Fibroblast of skin of back (primary cell): ENCODE measurements at places on chromosomes 13 and 19.

DNA sequence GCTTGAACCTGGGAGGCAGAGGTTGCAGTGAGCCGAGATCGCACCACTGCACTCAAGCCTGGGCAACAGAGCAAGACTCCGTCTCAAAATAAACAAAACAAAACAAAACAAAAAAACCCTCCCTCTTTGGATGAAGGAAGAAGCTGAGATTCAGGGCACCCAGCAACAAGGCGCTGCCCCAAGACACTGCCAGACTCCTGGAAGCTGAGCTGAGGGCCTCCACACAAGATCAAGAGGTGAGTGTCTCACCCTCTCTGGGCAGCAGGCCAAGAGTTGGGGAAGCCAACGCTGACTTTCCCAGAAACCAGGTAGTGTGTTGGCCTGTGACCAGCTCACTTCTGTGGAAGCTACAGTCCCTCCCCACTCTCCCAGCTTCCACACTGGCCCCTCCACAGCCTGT, 3.7 kb upstream of the TYROBP start:
- no peak for DNase-seq

DNA sequence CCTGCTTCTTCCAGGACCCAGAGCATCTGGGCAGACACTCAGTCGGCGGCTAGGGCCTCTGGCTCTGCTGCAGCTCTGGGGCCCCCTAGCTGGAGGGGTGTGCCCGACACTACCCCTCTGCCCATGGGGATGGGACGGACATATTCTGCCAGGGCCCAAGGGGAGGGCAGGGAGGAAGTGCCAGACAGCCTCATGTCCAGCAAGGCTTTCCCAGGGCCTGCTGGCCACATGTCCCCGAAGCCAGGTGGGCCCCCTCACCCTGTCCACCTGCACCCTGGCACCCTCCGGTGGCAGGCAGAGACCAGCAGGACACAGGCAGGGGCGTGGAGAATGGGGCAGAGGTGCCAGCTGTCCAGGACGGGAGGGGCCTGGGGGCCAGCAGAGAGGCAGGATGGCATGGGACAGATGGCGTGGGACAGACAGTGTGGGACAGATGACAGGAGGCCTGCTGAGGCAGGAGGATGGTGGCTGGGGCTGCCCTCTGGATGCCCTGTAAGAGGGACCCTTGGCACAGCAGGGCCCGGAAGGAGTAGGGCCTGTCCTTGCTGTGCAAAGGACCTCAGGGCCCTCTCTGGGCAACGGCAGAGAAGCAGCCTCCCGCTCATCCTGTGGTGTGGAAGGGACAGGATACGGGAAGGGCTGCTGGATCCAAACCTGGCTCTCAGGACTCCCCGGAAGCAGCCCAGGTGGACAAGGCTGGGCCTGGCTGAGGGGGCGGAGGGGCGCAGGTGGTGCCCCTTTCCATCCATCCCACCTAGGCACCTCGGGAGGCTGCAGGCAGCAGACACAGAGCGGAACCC, 29.1 kb downstream of the CEBPG start:
- no peak for DNase-seq

- DNase-seq, result peak; percentile 33
These were observed 186.9 kb upstream of the UBL3 start for GRCh38 chr13:30037306-30037705.

DNA sequence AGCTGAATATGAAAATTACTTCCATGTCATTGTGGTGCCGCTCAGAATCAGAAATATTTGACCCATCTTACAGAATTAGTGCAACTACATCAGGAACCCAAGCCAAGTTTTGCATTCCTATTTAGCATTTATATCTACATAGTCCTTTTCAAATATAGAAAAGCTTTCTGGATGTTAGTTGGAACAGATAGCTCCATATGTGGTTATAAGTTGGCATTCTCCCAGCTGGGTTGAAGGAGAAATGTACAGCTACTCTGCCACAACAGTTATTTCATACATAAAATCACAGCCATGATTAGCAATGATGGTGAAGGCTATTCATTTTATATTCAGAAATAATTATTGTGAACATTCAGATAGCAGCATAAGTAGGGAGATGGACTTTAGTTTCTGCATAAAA, 28.2 kb downstream of the HPN start:
- DNase-seq, result peak; percentile 31

GRCh38 chr19:38851622-38852230, 1.9 kb upstream of the HNRNPL start:
- peak; percentile 92 for DNase-seq

DNA sequence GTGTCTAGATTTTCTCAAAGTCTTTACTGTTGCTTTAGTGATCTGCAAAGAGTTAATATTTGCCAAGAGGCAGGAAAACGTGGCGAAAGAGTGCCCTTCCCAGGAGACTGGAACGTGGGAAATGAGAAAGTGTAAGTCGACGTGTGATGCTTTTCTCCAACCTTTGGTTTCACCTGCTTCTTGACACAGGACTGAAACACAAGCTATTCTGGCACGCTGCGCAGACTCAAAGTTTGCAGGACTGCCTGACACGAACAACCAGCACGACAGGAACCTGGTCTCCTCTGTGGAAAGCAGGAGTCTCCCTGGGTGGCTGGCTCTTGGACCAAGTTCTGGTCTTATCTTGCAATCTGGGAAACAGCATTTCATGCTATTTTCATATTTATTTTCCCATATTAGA, 28.6 kb downstream of the RFXAP start:
- no peak for DNase-seq

GRCh38 chr13:107324416-107325204, 756.7 kb upstream of the ARGLU1 start:
- DNase-seq, result no peak

GRCh38 chr19:57406516-57407123, 4.3 kb upstream of the ZNF17 start:
- peak; percentile 41 for DNase-seq

- DNase-seq, result no peak
These were observed at the start of gene RTBDN for GRCh38 chr19:12834566-12834943. Gene RTBDN (minus strand): TSS chr19:12834579. CDS start chr19:12829979, 4,600 bp downstream.

DNA sequence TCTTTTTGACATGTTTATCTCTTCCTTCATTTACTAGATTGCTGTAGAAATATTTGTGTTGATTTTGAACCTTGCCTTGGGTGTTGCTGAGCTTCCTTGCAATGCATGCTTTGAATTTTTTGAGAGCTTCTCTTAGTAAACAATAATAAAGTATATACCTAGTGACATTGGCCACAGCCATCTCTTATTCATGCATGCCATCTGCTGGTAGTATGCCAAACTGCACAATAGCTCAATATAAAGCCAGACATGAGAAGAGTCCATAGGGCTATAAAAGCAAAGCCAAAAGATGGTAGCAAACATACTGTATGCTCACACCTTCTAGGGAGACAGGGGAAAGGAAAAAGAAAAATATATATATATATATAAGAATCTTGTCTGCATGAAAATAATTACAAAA, 18.9 kb upstream of the ZSCAN5A start:
- peak; percentile 51 for DNase-seq

DNA sequence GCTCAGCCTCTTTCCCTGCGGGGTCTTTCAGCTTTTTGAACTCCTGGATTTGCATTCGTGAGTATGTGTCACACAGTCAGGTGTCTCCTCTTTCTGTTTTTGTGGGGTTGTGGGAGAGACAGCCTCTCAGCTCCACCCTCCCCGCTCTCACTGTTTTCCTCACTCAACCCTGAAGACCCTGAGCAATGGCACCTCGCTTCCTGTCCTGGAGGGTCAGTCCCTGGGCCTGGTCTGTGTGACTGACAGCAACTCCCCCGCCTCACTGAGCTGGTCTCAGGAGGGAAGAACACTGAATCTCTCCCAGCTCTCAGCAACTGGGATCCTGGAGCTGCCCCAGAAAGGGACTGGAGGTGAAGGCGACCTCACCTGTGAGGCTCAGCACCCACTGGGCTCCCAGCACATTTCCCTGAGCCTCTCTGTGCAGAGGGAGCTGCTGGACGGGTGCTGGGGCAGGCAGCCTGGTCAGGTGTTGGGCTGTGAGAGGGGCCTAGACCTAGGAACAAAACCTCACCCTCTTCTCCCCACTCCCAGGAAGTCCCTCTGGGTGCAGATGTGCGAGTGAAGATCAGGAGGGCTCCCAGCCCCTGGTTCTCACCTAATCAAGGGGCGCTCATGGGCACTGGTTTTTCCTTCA, 4.2 kb upstream of the SIGLEC7 start:
- no peak for DNase-seq

DNA sequence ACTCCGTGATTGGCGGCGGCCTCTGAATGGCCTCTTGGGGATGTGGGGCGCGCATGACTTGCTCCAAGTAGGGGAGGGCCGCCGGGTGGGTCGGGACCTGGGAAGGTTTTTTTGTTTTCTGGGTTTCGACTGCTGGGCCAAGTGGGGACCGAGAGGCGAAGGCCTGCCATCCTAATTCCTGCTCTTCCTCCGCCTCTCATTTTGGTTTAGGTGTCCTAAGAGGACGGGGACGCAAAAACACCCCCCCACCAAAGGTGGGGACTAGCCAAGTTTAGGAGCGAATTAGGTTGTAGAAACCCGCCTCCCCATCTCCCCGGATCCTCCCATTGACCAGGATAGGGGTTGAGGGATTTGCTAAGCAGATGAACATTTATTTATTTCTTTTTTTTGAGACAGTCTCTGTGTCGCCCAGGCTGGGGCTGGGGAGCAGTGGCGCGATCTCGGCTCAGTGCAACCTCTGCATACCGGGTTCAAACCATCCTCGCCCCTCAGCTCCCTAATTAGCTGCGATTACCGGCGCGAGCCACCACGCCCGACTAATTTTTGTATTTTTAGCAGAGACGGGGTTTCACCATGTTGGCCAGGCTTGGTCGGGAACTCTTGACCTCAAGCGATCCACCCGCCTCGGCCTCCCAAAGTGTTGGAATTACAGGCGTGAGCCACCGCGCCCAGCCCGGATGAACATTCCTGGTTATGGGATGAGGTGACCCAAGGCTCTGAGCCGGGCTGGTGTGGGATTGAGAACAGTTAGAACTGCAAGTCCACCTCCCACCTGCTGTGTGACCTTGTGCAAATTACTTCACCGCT, 838 bp downstream of the PPP2R1A start:
- DNase-seq, result peak; percentile 57

DNA sequence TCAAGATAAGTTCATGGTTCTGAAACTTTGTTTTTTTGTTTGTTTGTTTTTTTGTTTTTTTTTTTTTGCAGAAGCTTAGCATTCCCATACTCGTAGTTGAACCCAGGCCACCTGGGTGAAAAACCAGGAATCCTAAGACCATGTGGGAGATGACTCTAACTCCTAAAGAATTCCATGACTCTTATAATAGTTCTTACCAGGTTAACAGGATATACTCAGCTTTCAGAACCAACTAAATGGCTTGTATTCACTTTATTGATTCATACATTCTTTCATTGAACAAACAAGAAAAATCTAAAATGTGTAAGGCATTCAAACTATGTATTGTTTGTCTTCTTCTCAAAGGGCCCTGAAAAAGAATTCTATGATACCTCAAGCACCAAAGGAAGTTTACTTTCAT, 40.5 kb upstream of the KLF5 start:
- peak; percentile 59 for DNase-seq

DNA sequence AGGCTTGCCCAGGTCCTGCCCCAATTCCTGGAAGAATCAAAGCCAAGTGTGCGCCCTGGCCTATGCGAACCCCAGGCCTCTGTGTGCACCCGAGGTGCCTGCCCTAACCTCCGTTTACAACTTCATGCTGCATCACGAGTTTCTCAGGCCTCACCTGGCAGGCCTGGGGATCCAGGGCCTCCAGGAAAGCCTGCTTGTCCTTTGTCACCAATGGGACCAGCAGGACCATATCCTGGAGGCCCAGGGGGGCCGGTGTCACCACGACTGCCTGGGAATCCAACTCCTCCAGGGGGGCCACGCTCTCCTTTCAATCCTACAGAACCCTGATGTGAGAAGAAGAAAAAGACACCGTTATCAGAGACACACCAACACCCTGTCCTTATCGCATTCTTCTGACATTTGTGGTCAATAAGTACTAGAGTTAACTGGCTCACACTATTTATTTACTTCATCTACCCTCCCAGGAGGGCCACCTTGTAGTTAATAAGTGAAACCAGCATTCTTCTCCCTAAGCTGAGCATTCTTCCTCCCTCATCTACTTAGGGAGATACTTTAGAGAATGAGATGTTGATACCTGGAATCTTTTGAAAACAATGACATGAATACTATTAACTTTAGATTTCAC, 120.6 kb downstream of the COL4A1 start:
- DNase-seq, result no peak

DNA sequence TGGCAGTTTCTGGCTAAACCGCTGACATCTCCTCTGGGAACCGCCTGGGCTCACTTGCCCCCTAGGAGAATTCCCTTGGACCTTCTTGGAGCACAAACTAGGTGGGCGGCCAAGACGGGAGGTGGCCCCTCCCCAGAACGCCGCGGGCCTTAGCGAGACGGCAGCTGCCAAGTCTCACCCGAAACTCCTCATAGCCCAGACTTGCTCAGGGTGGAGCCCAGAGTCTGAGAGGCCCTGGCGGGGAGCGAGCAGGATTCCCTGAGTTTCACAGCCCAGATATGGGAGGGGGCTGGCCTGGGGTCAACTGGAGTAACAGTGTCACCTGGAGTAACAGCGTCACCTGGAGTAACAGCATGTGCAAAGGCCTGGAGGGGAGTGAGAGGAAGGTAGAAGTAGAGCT, 10.1 kb downstream of the TINCR start:
- no peak for DNase-seq

DNA sequence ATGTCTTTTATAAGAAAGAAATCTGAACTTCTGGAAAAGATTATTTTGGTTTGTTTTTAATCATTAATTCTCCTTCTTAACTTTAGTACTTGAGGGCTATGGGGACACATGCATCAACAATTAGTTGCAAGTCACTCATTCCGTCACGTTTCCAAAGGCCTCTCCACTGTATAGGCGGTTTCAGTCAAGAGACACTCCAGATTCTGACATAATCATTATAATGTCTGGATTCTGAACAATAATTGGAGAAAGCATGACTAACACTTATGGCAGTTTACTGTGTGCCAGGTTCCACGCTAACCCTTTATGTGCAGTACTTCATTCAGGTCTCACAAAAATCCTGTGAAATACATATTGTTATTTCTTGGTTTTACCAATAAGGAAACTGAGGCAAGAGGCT, 71.9 kb downstream of the TNFRSF19 start:
- DNase-seq, result peak; percentile 32

- DNase-seq, result no peak
These were observed 1058.2 kb downstream of the PCDH9 start for GRCh38 chr13:66171920-66172319.

- DNase-seq, result no peak
These were observed 2040.3 kb upstream of the PCDH20 start for GRCh38 chr13:63455938-63456337.

DNA sequence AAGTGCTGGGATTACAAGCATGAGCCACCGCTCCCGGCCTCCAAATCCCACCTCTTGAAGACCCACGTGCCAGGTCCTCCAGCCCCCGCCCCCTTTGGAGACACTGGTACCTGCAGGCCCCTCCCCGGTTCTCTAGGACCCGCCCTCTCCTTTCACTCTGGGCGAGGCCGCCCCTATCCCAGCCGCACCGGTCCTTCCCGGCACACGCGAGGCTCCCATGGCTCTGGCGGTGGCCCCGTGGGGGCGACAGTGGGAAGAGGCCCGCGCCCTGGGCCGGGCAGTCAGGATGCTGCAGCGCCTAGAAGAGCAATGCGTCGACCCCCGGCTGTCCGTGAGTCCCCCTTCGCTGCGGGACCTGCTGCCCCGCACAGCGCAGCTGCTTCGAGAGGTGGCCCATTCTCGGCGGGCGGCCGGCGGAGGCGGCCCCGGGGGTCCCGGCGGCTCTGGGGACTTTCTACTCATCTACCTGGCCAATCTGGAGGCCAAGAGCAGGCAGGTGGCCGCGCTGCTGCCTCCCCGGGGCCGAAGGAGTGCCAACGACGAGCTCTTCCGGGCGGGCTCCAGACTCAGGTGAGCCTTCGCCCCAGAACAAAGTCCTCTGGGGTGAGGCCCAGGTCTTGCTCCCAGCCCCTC, at the start of gene CBLC:
CBLC (plus strand) TSS at position 176 of the 633 bp plus-strand sequence; CDS start at position 218, 42 bp downstream.
- no peak for DNase-seq
